Kidney epithelial cell (primary cell): ENCODE measurements at places on chromosomes 12 and 14. TPM values are rescaled to one million over a fixed set of nuclear protein-coding genes. Genes with fewer than 3 reads are reported as not detected.

KCNC2 gene
- total RNA-seq = 0.14 TPM in 1 of 2 replicates, not detected in the other

EDDM3A gene
- total RNA-seq = not detected in 2 replicates

VDR gene
- total RNA-seq = 21.9 and 25.6 TPM in 2 replicates

MAX gene
- total RNA-seq = 59.5 and 60.0 TPM in 2 replicates

LRRC10 gene
- total RNA-seq = not detected in 2 replicates

PITPNM2 gene
- 5.2 and 5.7 TPM in 2 replicates for total RNA-seq

SMAGP gene
- total RNA-seq = 15.7 and 24.5 TPM in 2 replicates

FAM186B gene
- 0.14 and 0.21 TPM in 2 replicates for total RNA-seq

DNA sequence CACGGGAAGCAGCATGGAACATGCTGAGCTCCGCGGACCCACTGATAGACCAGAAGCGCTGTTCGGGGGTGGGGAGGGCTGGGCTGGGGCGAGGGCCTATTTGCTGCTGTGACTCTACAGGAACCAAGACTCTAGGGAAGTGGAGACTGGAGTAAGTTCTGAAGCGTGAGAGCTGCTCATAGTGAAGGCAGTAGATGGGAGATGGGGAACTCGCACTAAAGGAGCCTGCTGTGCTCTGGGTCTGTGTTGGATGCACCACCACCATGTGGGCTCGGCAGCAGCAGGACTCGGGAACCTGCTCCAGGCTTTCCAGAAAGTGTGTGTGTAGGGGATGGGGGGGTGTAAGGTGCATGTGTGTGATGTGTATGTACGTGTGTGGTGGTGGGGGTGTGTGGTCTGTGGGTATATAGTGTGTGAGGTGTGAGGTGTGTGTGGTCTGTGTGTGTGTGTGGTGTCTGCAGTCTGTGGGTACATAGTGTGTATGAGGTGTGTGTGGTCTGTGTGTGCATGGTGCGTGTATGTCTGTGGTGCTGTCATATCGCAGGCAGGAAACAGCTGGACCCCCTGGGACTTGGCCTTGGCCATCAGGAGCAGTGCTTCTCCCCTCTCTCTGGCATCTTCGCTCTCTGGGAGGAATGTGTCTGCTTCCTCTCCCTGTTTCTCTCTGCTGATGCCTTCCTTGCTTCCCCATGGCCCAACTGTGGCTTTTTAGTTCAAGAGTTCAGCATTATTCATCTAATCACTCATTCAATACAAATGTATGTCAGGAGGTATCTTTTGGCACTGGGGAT lies 378.9 kb downstream of the FUT8 start:
- DNase-seq = peak; percentile 16

- DNase-seq = no peak
Observed at GRCh38 chr12:40078266-40078665, 27.6 kb downstream of the SLC2A13 start.

- no peak for DNase-seq
Observed at GRCh38 chr12:110528277-110528839, 26.2 kb downstream of the RAD9B start.

- DNase-seq = no peak
Observed at GRCh38 chr12:113846883-113847755, 119.0 kb downstream of the RBM19 start.

GRCh38 chr12:47099610-47100009 lies 19.9 kb upstream of the AMIGO2 start:
- DNase-seq = no peak

- no peak for DNase-seq
Observed at GRCh38 chr14:59664741-59665140, 88.1 kb upstream of the CCDC175 start.

- no peak for DNase-seq
Observed at GRCh38 chr12:53227341-53227740, 4.7 kb downstream of the RARG start.

- no peak for DNase-seq
Observed at GRCh38 chr12:67609226-67609870, 39.2 kb upstream of the DYRK2 start.

- no peak for DNase-seq
Observed at GRCh38 chr14:94171208-94171607, 2.9 kb upstream of the PPP4R4 start.

DNA sequence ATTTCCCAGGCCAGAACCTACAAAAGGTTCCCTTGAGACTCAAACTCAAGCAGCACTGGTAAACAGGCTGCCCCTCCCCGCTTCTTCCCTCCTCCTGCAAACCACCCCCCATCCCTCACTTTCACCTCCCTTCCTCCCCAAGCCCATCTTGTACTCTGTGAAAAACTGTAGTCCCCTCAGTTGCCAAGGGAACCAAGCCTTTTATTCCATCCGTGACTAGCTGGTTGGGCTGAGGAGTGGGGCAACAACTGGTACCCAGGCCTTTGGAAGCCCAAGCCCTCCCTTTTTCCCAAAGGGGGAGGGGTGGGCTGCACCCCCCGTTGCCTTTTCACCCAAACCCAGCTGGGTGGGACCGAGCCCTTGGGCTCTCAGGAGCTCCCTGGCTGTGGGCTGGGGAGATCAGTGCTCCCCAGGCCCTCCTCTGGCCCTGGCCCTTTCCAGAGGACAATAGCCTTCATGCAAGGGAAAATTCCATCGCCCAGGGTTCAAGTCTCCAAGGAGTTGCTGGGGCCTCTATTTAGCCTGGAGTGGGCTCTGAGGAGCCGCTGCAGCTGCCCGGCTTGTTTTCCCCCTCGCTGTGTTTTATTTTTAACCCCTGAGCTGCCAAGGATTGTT lies 61.9 kb downstream of the ZFP36L1 start:
- DNase-seq = no peak

- no peak for DNase-seq
Observed at GRCh38 chr14:89444516-89445125, 27.6 kb upstream of the FOXN3 start.

DNA sequence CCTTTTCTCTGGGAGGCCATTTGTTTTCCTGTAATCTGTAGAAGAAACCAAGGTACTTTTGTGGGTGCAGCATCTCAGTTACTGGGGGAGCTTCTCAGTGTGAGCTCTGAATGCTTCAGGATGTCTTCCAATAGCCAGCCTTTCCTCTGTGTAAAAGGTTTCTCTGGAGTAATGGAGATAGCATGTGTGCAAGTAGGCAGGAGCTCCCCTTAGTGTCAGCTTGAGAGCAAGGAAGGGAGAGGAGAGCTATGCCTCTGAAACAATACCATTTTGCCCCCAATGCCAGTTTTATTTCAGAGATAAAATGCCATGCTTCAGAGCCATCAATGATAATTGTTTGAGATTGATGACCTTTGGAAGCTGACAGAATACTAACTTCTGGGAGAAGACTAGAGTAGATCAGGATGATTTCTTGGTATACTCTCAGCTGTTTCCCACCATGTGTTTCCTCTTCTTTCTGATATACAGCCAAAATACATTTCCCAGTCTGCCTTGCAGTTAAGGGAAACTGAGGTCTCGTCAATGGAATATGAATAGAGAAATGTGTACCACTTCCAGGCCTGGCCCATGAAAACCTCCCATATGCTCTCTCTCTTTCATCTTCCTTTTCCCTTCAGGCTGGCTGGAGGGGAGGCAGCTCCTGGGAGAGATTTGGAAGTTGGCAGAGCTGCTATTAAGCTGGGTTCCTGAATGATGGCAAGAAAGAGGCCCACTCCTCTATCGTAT lies 125.7 kb downstream of the CRADD start:
- DNase-seq = no peak

GRCh38 chr12:6554168-6555017 lies 1.4 kb downstream of the IFFO1 start:
- no peak for DNase-seq

- DNase-seq = no peak
Observed at GRCh38 chr12:52692254-52692653, 11.1 kb downstream of the KRT77 start.

DNA sequence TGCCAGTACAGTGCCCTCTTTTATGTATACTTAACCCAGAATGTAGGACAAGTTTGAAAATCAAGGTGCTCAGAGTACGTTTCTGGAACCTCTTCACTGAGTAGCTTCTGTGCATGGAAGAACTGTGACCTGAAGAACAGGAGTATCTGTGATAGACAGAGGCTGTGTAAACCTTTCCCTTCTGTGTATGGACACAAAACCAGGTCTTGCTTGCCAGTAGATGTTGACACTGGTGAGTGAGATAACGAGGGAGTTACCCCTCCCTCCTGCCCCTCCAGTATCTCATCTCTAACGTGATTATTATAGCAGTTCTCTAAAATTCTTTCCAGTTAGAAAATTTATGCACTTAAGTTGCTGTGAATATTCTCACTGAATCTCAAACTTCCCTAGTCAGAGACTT lies 170.8 kb downstream of the RPL10L start:
- DNase-seq = no peak
